Mesothelial cell of epicardium (in vitro differentiated cells): ENCODE measurements at places on chromosomes 5 and 9.

DNA sequence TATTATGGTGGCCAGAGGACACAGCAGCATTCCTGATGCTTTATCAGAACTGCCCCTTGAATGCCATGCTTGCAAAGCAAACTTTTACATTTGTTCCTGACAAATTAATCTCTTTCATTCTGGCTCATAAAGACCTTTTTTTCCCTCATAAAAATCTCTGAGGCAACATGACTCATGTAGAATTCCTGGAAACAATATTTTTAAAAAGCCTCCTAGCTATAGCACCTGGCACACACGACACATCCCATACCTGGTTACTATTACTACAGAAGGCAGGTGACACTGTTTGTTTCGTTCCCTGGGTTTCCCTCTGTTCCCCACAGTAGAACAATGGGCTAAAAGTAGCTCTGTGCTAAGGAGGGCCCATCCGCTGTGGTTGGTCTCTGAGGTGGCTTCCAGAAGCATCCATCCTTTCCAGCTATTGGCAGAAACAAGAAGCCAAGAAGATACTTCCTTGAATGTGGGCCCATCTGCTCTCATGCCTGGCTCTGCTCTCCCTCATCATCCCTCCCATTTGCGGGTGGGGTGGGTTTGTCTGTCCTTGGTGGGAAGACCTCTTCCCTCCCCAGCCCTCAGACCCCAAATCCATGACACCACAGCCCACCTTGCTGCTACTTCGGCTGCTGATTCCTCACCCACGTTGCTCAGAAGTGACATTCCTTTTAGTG is 59.1 kb downstream of the GALNT12 start:
- DNase-seq: no peak

GRCh38 chr9:7105095-7105494 is 347.3 kb downstream of the KDM4C start:
- DNase-seq: no peak

- DNase-seq: no peak
Observed at GRCh38 chr5:167895899-167896659, 395.4 kb upstream of the WWC1 start.

- DNase-seq: no peak
Observed at GRCh38 chr9:80401243-80401642, 829.5 kb downstream of the TLE4 start.

- no peak for DNase-seq
Observed at GRCh38 chr9:120693700-120694008, 20.6 kb downstream of the MEGF9 start.

DNA sequence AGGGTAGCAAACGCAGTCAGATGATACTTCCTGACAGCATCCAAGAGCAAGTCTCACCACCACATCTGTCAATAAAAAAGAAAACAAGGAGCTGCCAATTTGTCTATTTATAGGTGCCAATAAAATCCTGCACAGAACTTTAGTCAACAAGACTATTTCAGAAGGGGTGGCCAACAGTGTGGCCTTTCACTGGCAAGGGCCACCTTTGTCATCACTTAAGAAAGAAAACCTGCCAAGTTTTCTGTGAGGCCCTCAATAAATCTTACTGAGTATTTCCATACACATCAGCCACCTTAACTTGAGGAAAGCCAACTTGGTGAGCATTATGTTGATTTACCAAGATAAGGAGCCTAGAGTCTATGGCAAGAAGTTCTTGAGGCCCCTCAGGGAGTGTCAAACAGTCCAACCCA is 312.3 kb downstream of the ENC1 start:
- no peak for DNase-seq

DNA sequence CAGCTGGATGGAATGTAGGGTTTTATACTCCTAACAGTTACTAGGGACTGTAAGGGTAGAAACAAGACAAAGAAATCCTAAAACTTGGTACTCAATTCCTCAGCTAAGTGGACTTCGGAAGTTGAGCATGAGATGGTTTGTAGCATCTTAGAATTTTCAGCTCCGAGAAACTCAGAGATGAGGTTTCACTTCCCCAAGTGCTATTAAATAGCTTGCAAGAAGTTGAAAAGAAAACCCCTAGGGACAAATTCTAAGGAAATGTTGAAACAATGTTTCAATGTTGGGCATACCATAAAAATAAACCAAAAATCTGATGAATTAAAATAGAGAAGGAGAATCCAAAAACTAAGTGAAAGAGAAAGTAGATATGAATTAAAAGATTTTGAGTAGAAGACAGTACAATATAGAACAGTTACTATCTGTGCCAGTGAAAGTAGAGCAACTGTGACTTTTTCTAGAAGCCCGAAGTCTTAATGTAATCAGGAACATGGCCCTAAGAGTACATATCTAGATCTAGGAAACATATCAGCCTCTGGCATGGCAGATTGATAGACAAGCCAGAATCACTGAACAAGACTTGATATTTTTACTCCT is 308.6 kb upstream of the RGMB start:
- DNase-seq: no peak

DNA sequence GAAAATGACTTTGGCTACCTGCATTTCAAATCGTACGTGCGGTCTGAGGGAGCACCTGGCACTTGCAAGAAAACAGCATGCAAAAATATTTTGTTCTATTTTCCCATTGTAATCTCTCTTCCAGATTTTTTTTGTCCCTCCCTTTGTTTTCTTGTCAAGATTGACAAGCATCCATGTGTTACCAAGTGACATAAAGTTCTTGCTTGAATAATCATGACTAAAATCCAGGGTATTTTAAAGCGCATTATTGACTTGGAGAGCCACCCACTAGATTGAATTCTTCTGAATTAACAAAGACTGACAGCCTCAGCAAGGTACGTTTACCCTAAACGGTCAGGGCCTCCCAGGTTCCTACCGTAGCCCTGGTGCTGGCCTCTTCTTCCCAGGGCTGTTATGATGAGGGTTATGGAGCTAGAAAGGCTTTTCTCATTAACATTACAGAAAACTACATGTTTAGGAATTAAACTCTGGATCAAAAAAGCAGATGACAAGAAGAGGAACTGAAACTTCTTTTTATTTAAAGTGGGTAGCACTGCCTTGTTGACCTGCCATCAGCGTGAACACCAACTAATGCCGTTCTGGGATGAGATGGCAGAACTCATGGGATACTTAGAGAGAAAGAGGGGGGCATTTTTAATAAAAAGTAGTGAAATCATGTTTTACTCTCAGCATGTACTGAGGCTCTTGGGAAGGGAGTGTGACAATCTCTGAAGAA is 297.0 kb downstream of the EFNA5 start:
- DNase-seq: no peak

DNA sequence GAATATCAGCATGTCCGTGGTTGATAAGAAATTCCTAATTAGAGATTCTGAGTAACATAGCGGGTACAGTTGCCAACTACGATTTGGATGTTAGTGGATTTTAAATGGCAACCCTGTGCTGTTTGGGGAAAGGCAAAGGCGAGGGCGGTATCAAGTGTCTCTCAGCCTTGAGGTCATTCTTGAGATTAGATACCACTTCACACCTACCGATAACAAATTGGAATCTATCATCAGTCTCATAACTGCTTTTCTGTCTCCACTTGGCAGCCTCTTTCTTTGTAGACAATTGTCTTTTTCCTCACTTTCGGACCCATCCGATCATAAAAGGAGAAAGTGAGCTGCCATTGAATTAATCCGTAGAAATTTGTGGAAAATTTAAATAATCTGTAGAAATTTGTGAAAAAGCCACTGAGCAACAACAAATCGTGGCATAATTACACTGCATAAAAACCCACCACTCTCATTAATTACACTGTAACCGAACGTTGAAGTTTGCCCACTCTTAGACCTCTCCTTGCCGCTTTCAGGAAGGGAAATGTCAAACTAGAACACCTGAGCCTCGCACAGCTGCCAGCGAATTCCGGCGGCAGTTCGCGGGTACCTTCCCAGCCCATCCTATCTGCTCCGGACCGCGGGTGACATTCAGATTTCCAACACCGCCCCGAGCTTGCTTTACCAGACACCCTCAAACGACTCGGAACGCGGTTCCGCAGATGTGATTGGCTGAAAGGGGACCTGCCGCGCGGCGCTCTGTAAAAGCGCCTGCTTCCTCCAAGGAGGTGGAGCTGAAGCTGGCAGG is 849 bp upstream of the RGMB start:
- no peak for DNase-seq

GRCh38 chr5:65926276-65926783 is at the start of gene ERBIN:
Gene ERBIN (plus strand): TSS chr5:65926575. CDS start chr5:65992719, 66,144 bp downstream.
- DNase-seq: peak; percentile 79

GRCh38 chr9:21154018-21154608 is 12.3 kb downstream of the IFNA21 start:
- DNase-seq: no peak

- DNase-seq: no peak
Observed at GRCh38 chr5:76406014-76406413, 2.9 kb downstream of the IQGAP2 start.

DNA sequence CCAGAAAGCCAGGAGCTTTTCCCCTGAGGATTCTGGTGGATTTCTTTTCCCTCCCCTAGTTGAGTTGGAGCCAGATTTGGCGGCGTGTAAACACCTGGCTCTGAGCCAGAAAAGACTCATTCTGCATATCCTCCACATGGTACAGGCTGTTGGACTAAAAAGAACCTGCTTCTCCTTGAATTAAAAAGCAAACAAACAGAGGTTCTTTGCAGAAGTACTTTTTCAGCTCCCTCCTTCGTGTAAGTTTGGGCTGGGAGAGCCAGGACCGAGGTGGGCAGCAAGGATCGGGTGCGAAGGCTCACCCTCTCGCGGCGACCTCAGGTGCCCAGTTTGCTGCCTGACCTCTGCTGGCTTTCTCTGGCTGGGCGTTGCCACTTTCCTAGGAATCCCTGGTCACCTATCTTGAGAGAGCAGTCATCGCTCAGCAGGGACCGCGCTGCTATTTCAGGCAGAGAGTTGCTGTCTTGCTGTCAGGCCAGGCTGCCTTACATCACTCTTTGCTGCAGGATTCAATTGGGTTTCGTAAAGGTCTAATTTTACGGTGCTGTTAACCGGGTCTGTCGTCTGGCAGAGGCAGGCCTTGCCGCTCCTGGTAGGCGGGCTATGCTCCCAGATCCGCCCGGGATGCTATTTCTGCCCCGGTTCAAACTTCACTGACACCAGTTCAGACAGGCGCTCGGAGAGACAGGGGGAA is 3.2 kb downstream of the PAPPA start:
- peak; percentile 59 for DNase-seq

GRCh38 chr5:81969226-81969625 is 2.6 kb upstream of the ATG10 start:
- no peak for DNase-seq
